OCI-M1 (cell line): ENCODE measurements at places on chromosomes 2 and 18.

DNA sequence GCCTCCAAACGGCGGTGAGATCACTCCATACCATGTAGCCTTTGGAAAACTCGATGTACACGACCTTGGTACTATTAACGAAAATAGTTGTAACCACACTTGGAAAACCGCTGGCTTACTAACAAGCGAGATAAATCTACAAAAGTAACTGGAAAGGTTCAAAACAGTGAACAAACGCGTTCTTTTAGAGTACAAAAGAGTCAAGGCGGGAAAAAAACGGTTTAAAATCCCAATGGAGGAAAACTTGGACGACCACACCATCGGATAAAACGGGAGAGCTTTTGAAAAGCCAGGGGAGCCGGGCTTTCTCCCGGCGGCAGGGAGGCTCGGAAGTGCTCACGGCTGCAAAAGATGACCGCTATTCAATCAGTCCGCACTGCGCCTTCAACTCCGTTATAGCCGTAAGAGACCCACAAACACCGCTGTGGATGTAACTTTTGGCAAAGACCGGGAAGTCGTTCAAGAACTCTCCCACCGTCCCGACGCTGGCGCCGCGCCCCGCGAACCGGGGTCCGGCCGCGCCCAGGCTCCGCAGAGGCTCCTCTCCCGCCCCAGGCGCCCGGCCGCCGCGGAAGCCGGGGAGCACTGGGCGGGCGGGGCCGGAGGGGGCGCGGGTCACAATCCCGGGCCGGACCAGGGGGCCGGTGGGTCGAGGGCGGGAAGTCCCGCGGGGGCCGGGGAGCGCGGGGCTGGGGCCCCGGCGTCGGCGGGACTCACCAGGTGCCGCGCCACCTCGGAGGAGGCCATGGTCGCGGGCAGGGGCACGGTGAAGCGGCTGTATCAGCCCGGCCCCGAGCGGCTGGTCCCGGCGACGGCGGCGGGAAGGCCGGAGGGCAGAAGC, 465 bp downstream of the SEPTIN10 start:
- no peak for DNase-seq

GRCh38 chr2:212592695-212593094, 54.1 kb upstream of the ERBB4 start:
- DNase-seq, result no peak

DNA sequence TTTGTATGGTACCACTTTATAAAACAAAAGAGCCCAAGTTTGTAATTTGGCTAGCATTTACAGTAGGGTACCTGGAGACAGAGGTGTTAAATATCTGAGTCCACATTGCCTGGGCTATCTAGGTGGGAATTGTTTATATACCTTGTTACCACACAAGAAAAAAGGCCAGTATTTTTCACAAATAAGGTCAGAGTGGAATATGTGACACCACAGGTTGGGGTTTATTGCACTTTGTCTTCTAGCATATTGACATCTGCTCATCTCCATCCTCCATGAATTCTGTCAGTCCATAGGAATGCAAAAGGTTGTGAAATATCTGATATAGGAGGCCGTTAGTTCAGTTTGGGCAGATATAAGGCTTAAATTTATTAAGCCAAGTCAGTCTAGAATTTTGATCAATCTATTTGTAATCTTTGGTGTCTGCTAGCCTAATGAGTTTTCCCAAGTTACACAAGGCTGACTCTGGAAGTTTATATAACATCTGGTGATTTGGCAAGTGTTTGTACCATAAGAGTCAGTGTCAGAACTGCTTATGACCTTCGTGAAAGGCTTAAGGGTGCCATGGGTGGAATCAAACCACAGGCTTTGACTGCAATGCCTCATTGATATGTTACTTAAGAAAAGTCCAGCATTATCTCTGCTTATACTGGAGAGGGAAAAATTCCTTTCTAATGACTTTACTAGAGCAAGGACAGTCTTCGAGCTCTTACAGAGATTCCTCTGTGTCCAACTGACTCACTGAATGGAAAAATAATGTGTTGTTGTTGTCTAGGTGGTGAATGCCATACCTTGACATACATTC, 11.3 kb upstream of the DPP4 start:
- no peak for DNase-seq

DNA sequence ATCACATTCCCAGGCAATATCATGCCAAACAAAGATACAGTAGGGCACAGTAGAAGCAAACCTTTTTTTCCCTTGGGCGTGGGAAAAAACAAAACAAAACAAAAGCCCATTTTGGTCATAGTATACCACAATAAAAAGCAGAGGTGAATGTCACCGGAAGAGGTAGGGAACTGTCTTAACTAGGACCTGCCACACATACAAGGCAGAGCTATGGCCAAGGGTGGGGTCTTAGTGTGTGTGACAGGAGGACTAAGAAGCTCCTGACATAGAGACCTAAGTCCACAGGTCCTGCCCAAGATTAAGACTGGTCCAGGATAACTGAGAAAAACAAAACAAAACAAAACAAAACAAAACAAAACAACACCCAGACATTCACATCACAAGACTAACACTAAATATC, 441.2 kb upstream of the DSEL start:
- no peak for DNase-seq

- no peak for DNase-seq
Observed at GRCh38 chr2:174673440-174673839, 75.8 kb upstream of the WIPF1 start.

DNA sequence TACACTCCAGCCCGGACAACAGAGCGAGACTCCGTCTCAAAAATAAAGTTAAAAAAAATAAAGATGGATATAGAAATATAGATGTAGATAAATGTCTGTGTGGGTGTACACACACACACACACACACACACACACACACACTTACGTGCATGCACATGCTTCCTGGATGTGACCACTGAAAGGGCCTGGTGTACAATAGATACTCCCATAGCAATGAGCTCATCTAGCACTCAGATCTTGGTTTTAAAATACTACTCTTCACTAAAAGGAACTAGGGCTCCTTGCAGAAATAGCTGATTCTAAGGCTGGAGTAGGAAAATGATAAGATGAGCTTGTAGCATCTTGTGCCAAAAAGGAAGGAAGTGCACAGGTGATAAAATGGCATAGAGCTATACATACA, 39.1 kb downstream of the ROCK2 start:
- peak; percentile 15 for DNase-seq

DNA sequence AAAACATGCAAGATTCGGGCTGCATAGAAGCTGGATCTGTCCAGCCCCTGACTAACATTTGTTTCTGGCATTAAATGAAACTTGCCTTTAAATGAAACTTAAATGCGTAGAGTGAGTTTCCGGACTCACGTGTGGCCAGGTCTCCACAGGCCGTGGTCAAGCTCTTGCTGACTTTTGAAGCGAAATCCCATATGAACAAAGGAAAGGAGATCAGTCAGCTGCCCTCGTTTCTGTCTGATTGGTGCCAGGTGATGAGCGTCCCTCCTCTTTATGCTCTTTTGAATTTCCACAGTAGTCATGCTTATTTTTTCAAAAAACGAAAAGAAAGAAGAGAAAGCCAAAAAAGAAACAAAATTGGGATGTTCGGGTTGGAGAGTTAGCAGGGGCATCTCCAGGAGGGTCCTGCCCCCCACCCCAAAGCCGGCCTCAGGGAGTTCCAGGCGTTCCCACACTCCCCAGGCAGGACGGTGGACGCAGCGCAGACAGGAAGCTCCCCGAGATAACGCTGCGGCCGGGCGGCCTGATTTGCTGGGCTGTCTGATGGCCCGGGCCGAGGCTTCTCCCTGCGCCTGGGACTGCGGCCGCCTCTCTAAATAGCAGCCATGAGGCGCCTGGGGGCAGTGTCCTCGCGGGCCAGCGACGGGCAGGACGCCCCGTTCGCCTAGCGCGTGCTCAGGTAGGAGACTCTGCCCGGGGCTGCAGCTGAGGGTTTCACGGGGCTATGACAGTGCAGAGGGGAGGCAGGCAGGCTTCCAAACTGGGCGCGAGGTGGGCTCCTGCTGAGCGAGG, at the start of gene COLEC11:
Gene COLEC11 (plus strand): TSS at position 620 of the 789 bp plus-strand sequence. CDS start 9,229 bp downstream, outside the sequence.
- DNase-seq, result peak; percentile 63

DNA sequence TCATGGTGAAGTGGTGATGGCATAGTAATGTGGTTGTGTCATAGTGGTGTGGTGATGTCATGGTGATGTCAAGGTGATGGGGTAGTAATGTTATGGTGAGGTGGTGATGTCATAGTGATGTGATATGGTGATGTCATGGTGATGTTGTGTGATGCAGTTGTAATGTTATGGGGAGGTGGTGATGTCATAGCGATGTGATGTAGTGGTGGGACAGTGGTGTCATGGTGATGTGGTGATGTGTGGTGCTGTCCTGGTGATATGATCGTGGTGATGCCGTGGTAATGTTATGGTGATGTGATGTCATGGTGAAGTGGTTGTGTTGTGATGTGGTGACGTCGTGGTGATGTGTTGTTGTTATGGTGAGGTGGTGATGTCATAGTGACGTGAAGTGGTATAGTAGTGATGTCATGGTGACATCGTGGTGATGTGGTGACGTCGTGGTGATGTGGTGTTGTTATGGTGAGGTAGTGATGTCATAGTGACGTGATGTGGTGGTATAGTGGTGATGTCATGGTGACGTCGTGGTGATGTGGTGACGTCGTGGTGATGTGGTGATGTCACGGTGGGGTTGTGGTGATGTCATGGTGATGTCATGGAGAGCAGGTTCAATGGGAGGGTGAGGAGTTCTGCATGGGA, 242.7 kb upstream of the MYT1L start:
- no peak for DNase-seq

DNA sequence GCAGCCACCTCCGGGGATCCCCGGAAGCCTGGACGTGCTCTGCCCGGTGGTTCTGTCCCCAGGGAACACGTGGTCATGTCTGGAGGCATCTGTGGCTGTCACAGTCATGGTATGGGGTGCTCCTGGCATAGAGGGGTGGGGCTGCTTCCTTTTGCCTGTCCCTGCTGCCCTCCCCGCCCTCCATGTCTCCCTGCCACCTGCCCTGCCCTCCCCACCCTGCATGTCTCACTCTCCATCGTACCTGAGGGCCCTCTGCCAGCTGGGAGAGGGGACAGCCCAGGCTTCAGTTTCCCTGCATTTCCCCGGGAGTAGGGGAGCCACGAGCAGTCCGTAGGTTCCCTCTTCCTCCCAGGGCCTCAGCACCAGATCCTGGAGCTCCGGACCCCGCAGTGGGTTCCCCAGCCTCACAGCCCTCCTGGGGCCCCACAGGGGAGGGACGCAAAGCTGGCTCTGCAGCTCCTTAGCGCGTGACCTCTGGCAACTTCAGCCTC, 90.0 kb upstream of the CTDP1 start:
- DNase-seq, result no peak

- no peak for DNase-seq
Observed at GRCh38 chr2:167988296-167988695, 259.1 kb downstream of the STK39 start.

- DNase-seq, result no peak
Observed at GRCh38 chr2:217160103-217160743, 300.4 kb upstream of the TNP1 start.

DNA sequence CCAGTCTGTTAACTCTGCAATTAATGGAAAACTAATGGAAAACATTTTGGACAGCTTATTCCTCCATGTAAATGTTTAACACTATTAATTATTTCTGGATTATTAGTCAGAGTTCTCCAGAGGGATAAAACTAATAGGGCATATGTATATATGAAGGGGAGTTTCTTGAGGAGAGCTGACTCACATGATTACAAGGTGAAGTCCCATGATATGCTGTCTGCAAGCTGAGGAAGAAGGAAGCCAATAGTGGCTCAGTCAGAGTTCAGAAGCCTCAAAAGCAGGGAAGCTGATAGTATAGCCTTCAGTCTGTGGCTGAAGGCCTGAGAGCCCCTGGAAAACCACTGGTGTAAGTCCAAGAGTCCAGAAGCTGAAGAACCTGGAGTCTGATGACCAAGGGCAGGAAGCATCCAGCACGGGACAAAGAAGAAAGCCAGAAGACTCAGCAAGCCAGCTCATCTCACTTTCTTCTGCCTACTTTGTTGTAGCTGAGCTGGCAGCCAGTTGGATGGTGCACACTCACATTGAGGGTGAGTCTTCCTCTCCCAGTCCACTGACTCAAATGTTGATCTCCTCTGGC, 136.0 kb downstream of the PTH2R start:
- DNase-seq, result peak; percentile 85

- DNase-seq, result no peak
Observed at GRCh38 chr2:23027396-23027795, 357.6 kb upstream of the KLHL29 start.

DNA sequence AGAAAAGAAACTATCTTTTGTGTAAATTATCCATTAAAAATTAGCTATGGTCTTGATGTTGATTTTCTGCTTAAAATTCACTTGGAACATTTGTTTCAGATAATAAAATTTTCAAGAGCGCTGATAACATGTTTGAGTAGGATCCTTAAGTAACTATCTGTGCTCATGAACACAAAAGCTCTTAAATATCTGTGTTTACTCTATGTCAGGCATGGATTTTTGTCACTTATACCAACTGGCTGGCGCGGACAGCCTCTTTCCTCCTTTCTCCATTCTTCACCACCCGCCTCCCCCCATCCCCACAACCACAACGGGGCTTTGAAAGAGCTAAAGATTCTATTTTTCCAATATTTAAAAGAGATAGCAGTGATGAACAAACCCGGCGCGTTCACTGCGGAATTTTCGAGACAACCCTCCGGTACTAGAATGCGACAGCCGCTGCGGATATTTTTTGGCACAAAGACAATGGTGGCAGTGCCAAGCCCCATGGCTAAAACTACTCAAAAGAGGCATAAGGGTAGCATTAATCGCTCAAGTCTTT, 181.5 kb downstream of the TCF4 start:
- DNase-seq, result no peak

DNA sequence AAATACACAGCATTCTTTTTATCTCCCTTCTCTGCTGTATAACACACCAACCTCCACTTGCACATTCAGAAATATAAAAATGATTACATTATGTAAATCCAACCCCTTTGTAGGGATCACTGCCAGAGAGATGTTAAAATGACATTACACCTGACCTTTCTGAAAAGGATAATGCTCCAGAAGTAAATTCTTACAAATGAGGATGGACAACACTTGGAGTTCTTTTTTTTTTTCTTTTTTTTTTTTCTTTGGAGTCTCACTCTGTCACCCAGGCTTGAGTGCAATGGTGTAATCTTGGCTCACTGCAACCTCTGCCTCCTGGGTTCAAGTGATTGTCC, 20.3 kb upstream of the AGFG1 start:
- no peak for DNase-seq
